ENCODE measurements at places on chromosomes 7 and 10.

DNA sequence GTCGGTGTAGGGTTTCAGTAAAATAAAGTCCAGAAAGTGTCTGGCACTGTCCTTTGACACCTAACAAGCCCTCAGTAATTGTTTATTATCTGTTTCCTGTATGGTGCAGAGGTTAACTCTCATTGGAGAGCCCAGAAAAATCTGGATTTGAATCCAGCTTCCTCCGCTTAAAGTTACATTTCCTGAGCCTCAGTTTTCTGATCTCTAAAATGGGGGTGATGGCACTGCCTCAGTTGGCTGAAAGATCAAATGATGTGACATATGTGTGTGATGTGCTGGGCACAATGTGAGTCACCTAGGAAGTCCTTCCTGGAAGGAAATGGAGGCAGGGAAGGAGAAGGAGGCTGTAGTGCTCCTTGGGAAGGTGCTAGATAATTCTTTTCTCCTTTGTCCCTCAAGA is 14.7 kb upstream of the CDH23 start:
- DNase-seq, result no peak

DNA sequence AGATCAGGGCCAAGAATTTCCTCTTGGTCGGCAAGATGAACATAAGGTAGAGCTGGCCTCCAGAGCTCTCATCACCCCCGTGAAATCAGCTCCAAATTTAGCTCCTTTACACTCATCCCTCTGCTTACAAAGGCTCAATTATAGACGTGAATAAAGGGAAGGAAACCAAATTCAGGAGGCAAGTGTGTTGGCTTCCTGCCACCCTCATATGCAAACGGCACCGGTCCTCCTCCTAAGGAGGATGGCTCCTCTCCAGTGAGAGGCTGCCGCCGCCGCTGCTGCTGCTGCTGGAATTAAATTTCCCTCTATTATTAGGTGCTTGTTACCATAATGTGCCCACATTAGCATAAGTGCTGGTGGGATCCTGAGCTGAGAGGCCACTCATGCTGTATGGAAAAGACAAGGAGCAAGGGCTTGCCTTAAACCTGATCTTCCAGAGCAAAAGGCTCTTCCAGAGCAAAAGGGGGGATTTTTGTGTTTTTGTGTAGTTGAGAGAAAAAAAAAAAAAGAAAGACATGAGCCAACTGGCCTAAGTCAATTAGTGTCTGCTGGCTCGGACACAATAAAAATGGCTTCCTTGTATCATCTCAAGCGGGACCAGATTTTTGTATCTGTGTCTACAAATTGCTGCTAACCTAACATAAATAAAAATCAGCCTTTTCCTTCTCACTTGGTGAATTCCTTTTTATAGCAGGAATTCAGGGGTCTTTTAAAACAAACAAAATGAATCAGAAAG is 68.4 kb downstream of the CDHR3 start:
- DNase-seq, result no peak

- no peak for DNase-seq
Measured at GRCh38 chr7:150388709-150389531, 9.8 kb downstream of the ZNF775 start.

DNA sequence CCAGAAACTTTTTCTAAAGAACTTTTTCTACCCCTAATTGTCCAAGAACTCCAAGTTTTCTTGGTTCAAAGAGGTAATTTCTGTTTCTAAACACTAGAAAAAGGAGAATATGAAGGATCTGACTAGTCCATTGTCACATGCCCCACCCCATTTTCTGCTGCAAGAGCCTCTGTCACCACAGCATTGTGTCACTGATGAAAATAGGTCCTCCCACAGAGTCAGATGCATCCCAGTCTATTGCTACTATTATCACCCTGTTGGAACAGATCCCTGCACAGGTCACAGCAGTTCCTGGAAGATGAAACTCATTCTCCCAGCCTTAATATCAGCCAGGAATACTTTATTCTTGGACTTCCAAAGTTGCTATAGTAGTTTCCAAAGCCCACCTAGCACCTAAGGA is 7.5 kb upstream of the CFTR start:
- DNase-seq, result no peak

- DNase-seq, result no peak
Measured at GRCh38 chr7:47225387-47226131, 356.4 kb downstream of the TNS3 start.

Measured in stimulated activated CD4-positive, alpha-beta T cell treated with anti-CD3 and anti-CD28 coated beads, Interleukin-1b, Interleukin-23, amount 100 ng/mL, for 1 hour (primary cell).